Inflammatory macrophage treated with lipopolysaccharide for 1 hour (primary cell): ENCODE measurements at places on chromosomes 3 and 15.

DNA sequence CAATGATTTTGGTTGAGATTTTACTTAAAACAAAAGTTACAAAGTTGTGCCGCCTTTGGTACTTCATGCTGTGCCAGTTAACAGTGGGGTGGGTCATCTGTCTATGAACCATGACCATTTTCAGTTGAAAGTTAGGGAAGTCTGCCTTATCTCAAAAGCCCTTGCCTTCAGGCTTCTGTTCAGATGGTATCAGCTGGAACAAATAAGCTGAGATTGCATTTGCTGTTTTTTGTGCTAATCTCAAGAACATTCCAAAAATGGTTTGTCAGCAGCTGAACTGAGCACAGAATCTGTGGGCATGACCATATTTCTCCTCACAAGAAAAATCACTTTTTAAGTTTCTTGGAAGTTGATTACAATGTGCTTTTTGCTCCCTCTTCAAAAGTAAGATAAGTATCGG, 142.3 kb downstream of the IL5RA start:
- no peak for DNase-seq

- no peak for DNase-seq
Measured at GRCh38 chr3:172939651-172940293, 189.2 kb downstream of the ECT2 start.

DNA sequence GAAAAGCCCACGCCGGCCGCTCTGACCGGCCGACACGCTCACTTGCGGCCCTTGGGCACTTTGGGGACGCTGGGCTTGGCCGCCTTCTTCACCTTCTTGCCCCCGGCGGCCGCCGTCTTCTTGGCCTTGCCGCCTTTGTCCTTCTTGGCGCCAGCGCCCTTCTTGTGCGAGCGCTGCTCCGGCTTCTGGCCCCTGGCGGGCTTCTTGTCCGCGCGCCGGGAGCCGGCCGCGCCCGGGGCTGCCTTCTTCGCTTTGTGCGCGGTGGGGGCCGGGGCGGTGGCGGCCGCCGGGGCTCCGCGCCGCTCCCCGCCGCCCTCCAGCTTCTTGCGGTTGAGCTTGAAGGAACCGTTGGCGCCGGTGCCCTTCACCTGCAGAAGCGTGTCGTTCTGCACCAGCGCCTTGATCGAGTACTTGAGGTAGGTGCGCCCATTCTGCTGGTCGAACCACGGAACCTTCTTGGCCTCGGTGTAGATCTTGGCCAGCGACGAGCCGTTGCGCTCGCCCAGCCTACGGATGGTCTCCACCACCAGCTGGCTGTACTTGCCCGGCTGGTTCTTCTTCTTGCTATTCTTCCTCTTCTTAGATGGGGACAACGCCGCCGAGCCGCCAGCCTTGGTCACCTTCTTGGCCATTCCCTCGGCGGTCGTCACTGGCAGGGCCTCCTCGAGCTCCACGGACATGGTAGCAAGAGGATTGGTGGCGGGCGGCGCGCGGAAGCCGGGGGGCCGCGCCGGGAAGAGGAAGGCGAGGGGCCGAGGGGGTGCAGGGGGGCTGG, 36.7 kb downstream of the HMCES start:
- DNase-seq = no peak

GRCh38 chr3:193872265-193872753, 263.6 kb upstream of the HES1 start:
- DNase-seq = no peak

DNA sequence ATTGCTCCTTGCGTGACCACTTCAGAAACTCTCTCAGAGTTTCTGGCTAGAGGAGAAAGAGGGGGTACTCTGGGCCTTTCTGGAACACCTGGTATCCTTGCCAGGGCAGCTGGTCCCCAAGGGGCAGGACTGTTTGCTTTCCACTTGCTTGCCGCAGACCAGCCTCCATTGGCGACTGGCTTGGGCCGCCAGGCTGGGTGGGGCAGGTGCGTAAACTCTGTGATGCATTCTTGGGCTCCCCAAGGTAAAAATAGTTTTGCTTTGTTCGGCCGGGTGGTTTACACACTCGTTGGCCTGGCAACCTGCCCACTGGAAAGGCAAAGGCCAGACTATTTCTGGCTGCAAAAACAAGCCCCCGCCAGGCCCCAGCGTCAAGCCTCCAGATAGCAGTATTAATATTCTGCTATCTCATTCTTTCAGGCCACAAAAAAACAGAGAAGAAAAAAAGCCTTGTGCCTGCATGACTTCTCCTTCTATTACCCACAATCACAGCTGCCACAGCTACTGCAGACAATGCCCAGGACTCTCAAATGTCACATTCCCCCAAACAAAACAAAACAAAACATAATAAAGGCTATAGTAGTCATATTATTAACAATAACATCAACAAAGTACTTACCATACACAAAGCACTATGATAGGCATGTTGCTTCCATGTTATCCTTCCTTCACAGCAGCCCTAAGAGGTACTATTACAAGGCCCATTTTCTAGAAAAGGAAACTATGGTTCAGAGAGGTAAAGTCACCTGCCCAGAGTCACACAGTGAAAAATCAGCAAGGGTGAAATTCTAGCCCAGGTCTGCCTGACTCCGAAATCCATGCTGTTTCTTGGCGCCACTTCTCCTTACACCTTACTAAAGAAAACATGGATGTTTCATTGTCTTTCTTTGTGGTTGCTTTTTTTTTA, 14.0 kb upstream of the SSUH2 start:
- DNase-seq = no peak

DNA sequence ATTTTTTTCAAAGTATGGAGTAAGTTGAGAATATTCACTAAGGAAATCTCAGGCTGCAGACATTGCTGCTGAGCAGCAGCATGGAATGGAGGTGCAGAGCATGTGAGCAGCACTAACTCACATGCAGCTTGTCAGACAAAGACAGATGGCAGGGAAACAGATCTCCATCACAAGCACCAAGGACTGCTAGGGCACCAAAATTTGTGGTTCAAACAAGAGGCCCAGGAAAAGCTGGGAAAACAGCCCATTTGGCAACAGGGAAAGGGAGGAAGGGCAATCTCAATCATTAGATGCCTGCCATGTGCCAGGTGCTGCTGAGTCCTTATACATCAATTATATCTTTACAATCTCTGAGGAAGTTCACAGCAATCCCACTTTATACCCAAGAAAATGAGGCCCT, 47.2 kb upstream of the EIF1B start:
- no peak for DNase-seq

- DNase-seq = no peak
Measured at GRCh38 chr15:42324308-42324707, 35.0 kb upstream of the CAPN3 start.

DNA sequence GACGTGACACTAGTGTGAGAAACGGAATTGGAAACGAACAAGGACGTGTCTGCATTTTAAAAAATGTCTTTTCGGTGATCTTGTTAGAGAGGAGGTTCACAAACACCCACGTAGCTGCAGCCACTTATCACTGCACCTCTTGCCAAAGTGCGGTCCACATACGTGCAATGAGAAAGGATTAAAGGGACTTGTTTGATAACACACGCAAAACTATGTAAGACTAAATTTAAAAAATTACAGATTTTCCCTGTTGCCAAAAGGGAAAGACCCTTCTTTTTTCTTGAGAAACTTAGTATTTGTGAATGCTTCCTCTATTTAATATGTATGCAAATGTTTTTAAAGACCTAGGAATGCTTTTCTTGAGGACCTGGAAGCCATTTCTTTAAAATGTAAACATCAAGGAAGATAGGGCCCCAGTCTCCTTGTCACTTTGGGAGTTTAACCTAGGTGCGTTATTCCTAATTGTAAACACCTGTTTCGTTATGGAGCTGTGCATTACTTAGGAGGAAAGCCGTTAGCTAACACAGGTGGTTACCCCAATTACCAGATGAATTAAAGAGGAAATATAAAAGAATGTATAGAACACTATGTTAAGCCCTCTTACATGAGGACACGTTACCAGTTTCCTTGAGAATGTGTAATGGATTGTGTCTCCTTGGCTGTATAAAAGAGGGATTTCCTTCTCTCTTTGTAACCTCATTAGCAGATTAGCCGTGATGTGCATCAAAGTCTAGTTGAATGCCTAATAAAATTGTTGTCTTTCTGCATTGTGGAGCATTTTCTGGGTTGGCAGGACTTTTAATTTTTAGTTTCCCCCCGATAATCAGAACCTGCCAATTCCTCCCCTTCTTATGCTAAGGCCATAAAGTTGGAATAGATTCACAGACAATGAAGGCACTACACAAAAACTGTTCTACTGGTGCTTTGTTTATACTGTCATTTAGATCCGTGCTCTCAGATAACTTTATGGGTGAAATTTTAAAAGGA, 1.0 kb downstream of the LEKR1 start:
- DNase-seq = peak; percentile 69

DNA sequence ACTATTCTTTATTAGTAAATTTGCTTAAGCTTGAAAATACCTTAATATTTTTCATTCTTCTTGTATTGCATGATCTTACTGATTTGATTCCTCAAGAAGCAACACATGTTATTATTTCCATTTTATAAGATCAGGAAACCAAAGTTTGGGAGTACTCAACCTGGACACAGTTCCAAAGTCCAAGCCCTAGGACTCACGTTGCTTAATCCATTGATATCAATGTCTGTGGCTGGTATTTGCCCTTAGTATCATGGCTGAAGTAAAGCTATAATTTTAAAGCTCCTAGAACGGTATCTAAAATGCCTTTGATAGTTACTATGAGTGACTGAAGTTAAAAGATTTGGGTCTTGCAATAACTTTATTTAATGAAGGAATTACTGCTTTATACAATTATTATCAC, 1045.3 kb downstream of the TUSC7 start:
- DNase-seq = no peak

GRCh38 chr3:61955483-61955882, 394.1 kb downstream of the PTPRG start:
- no peak for DNase-seq

DNA sequence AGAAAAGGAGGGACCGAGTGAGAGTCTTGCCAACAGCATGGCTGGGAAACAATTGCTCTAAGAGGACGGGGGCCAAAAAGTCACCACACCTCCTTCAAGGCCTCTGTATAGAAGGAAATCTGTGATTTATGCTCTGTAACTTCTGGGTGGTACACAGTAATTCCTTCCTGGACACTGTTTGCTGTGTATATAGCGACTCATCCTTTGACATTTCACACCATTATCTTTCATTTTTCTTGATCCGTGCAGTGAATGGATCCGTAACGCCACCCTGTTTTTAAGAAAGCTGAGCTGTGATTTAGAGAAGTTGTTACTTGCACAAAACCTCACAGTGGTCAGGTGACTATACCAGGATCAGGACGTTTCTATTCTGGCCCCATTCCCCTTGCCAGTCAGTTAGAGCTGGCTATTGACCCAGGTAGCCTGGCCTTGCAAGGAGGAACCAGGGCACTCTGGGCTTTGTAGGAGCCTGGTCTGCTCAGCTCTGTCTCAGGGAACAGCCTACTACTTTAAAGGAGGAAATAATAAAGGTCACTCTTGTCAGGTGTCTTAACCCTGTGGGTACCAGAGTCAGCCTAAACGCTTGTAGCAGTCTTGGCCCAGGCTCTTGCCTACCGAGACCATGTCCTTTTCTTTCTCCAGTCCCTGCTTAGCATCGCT, 86.5 kb upstream of the MYZAP start:
- no peak for DNase-seq

DNA sequence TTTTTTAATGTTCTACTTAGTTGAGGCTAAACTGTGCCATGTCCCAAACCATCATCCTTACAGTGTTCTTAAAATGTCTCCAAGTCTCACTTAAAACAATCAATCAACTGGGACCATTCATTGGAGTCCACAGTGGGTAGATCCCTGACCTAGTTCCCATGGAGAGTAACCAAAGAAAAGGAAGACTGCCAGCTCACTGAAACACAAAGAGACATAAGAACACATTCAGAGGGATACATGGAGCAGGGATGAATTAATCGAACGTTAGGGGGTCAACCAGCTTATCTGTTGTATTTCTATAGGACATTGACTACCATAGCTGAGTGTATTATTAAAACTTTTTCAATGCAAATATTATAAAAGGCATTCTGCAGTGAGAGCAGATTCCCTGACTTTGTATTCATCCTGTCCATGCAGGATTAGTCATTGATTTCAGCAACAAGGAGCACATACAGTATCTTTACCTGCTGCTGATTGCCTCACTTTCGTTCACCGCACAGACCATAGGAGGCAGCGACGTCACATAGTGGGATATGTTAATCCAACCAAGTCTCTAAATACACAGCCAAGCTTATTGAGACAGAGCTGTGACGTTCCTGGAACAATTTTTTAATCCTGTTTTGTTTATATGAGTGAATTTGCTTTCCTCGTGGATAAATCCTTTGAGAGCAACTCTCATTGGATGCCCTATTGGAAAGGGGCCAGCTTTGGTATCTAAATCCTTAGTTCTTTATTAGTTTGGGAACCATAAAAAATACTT, 364.9 kb upstream of the RBMS3 start:
- DNase-seq = no peak

DNA sequence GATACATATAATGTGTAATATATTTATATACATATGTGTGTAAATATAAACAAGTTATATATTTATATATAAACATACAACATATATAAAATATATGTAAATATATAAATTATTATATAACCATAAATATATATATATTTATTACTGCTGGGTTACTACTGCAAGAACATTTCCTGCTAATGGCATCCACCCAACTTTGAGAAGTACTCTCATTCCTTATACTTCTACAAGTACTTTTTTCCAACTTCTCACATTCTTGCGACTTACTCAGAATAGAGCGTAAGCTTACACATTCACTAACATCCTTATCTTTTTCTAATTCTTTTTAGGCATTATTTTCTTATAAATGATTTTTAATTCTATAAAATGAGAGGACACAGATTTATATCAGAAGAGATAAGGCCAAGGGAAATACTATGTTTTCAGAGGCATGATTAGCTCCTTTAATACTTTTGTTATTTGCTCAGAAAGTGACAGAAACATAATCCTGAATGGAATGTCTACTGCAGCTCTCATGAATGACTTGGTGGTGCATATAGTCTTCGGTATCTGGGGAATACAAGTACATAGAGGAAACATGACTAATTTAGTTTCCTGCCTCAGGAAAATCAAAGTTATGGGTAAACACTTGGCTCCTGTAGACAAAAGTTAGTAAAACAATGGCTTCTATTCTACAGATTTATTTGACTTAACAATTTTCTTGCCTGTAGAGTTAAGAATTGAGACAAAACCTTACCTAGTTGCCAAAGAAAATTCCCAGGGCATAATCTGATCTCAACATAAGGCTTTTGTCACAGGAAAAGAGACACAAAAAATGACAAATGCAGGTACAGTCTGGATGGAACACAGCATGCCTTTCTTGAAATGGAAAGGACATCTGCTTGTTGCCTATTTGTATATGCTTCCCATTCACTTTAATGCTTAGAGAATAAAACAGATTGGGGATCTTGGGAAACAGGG, 453.9 kb downstream of the SQOR start:
- no peak for DNase-seq

GRCh38 chr3:155488671-155489070, 195.2 kb upstream of the STRIT1 start:
- DNase-seq = no peak

- DNase-seq = no peak
Measured at GRCh38 chr15:77853008-77853328, 220.3 kb upstream of the LINGO1 start.

- no peak for DNase-seq
Measured at GRCh38 chr15:47384776-47385175, 332.5 kb upstream of the SEMA6D start.

GRCh38 chr15:77064539-77065308, 6.2 kb downstream of the TSPAN3 start:
- DNase-seq = peak; percentile 84
